ENCODE measurements at places on chromosomes 13 and 19.

DNA sequence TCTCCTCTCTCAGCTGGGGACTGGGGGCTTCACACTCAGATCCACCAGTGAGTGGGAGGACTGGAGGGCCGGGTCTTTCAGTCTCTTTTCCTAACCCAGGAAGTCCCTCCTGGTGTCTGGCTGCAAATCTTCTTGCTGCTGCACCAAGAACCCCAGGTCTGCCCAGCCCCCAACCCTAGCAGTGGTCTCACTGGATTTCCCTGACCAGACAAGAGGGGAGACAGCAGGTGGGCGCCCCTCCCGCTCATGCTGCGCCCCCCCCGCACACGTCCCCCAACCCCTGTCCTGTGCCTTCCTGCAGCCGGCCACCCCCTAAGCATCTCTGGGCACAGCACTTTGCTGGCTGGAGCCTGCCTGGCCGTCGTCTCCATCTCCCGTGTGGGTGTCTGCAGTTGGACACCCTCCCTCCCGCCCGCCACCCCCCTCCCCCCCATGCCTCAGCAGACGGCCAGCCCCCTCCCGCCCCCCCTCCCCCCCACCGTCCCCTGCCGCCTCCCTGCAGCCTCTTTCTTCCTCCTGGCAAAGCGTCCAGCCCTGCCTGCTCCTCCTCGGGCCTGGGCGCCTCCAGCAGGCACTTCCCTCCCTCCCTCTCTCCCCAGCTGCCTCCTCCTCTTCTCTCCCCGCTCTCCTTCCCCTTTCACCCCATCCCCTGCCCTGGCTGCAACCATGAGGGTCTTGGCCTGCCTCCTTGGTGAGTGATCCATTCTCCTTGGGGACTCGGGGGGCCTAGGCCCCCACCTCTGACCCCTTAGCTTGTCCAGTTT is at the start of gene SSC5D:
Gene SSC5D (plus strand): TSS at position 513 of the 764 bp plus-strand sequence. CDS start 154 bp downstream, at position 667.
- DNase-seq, result no peak

DNA sequence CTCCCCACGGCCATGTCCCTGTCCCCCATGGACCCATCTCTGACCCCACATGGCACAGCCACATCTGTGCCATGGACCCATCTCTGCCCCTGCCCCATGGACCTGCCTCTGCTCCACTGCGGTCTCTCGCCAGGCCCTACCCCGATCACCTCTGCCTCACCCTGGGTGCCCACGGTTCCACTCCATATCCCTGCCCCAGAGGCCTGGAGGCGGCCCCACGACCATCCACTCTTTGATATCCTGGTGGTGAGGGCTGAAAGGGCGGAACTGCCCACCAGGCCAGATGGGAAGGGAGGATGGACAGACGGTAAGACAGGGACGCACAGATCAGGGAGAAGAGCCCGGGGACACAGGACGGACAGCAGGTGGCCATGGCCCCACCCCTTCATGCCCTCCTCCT is 327 bp downstream of the PTGER1 start:
- DNase-seq, result no peak

- no peak for DNase-seq
Measured at GRCh38 chr19:4974880-4975469, 6.1 kb downstream of the KDM4B start.

DNA sequence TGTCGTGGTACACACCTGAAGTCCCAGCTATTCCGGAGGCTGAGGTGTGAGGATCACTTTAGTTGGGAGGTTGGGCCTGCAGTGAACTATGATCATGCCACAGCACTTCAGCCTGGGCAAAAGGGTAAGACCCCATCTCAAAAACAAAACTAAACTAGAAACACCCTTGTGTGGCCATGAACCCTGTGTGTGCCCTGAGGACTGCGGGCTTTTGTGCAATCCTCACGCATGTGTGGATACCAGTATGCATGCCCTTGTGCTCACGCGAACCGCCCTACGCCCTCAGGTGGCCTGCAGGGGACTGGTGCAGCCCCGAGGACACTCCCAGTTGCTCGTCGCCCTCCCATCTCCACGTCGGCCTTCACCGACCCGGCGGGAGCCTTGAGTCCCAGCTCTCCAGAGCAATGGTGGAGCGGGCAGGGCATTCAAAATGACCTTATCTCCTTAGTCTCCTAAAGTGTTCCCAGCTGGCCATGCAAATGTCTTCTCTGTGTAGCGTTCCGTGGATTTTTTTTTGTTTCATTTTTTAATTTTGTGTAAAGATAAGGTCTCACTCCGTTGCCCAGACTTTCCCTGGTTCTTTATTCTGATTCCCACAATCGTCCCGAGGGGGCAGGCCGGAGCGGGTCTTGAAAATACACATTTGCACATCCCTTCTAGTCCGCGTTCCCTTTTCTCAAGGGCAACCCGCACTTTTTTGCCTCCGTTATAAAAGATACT is 868 bp upstream of the EGLN2 start:
- DNase-seq, result no peak

DNA sequence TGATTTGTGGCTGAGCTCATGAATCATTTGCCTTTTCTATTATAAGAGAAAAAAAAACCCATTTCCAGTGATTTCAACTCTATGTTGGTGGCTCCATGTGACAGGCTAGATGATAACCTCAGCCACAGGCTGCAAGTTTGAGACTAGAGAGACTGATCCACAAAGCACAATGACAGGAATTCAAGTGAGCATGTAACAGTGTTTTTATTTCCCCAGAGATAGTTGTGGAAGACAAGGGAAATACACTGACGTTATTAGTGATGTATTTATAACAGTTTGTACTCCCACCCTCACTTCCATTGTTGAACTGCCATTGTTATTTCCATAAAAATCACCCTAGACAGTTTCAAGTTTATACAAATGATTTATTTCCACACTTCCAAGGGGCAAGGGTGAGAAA is 27.9 kb upstream of the EDNRB start:
- DNase-seq, result no peak

- no peak for DNase-seq
Measured at GRCh38 chr19:27694361-27695055, 1518.4 kb downstream of the UQCRFS1 start.

DNA sequence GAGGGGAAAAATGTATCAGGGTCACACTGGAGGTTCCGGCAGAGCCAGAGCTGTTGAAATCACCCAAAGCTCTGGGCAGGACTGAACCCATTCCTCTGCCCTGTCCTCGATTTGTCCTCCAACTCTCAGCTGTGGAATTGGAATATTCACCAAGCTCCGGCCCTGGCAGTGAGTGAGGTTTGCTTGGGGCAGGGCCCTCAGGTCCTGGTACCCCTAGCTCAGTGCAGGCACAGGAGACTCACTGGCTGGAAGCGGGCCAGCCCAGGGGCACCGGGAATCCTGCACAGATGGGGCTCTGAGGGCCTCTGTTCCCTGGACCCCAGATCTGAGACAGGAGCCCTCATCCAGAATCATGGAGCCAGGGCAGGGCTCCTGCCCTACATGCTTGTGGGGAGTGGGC is 1322.3 kb downstream of the UQCRFS1 start:
- DNase-seq, result no peak

DNA sequence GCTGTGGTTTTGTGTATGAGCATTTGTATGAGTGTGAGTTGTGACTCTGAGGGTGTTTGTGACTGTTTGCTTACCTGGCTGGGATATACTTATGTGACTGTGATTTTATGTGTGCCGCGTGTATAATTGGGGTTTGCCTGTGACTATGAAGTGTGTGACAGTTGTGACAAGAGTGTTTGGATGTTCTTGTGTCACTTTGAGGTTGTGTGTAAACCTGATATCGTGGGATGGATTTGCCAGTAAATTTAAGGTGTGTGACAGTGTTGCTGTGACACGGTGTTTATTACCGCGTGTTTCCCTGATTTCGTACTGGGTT is 442 bp downstream of the ZNF420 start:
- no peak for DNase-seq

GRCh38 chr13:100917011-100917410 is 242.4 kb upstream of the TMTC4 start:
- no peak for DNase-seq

GRCh38 chr19:21586311-21587116 is 81.1 kb downstream of the ZNF429 start:
- DNase-seq, result no peak

DNA sequence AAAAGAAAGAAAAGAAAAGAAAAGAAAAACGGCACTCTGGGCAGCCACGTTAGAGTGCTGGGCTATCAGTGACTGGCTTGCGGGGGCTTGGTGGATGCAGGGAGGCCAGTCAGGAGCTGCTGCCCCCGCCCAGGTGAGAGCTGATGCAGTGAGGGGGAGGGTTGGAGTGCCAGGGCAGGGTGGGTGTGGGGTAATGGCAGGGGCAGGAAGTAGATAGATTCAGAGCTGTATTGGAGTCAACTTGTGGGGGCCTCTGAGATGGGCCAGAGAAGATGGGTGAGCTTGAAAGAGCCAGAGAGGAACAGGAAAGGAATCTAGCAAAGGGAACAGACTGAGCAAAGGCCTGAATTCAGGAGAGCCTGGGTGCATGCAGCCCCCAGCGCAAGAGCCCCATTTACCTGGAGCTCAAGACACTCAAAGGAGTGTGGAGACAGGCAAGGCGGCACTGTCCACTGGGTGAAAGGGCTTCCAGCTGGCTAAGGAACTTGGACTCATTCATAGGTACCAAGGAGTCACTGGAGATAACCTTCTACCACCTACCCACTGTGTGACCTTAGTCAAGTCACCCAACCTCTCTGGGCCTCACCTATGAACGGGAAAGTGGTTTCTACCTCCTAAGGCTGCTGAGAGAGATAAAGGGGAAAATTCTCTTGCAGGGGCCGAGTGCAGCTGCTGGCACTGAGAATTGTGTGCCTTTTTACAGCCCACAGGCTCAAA is 20.2 kb downstream of the VSTM2B start:
- DNase-seq, result no peak

- DNase-seq, result no peak
Measured at GRCh38 chr13:34627509-34628208, 314.4 kb upstream of the NBEA start.

DNA sequence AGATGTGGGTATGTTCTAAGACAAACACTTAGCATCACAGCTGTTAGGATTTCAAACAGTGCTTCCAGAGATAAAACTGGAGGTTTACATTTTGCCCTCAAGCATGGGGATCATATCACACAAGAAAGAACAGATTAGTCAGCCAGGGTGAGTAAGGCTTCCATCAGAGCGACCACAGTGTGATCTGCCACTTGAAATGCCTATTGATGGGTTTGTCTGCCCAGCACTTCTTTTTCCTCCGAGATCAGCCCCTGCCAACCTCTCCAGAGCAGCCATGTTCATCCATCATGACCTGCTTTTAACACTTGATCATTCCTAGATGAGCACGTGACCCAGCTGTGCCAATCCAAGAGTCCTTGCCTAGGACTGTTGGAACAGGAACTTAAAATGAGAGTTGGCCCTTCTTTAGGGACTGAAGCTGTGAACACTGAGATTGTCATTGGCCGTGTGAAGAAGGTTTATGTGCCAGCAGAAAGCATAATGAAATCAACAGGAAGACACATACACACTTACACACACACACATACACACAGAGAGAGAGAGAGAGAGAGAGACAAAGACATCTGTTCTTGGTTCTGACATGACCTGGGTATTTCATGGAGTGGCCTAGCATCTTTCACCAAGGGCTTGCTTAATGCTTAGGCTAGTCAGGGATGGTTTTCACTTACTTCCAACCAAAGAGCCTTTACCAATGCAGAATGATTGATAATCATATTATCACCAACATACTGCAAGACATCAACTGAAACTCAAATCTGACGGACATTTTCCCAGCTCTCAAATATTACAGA is 5.2 kb upstream of the CEBPG start:
- DNase-seq, result no peak

DNA sequence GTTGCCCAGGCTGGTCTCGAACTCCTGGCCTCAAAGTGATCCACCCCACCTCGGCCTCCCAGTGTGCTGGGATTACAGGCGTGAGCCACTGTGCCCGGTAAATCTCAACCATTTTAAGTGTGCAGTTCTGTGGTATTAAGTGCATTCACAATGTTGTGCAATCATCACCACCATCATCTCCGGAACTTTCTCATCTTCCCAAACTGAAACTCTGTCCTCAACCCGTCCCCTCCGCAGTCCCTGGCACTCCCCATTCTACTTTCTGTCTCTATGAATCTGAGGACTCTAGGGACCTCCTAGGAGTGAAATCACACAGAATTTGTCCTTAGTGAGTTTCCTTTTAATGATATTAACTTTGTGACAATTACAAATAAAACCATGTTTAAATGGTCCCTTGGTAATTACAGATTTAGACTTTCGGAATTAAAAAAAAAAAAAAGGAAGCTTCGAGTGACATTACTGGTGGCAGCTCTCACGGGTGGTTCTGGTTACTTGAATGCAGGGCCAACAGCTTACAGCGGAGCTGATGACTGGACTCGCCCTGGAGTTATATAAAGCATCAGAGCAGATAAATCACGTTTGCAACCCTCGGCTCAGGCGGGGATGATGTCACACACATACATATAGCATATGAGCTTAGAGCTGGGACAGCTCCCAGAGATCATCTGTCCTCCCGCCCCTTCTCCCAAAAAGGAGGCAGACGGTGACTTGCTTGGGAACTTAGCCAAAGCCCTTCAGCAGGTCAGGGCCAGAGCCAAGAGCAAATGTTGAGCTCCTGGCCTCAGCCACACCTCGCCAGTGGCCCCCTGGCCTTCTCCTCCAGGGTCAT is 89.8 kb downstream of the ZNF557 start:
- no peak for DNase-seq

Measured in stimulated activated CD8-positive, alpha-beta memory T cell treated with anti-CD3 and anti-CD28 coated beads, Interleukin-4, amount 100 ng/mL, for 4 hours (primary cell).